ENCODE measurements at places on chromosomes 16 and 17.

DNA sequence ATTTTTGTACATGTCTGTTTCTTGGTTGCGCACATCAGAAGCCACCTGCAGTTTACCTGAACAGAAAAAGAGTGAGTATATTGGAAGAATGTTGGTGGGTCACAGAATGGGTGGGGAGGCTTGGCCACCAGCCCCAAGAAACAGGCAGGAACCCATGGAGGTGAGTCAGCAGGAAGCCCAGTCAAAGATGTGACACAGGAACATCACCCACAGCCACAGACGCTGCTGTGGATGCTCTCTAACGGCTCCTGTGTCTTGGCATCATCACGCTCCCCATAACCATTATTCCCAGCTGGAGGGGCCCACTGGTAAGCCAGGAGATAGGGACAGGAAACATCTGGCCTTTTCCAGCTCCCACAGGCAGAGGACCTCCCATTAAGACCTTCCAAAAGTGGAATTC is 94.0 kb upstream of the WSB1 start:
- no peak for DNase-seq

- no peak for DNase-seq
These were observed 12.6 kb upstream of the BAIAP2 start for GRCh38 chr17:81022344-81022676.

GRCh38 chr17:78001182-78001581 is 42.7 kb downstream of the TNRC6C start:
- DNase-seq, result no peak

DNA sequence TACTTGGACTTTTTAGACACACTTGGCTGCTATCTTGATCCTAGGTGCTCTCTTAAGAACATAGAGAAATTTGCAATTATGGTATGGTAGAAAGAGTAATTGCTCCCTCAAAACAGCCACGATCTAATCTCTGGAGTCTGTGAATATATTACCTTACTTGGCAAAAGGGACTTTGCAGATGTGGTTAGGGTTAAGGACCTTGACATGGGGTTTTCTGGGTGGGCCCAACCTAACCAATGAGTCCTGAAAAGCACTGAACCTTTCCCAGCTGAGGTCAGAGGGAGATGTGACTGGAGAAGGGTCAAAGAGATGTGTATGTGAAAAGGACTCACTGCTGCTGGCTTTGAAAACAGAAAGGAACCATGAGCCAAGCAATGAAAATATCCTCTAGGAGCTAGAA is 26.7 kb upstream of the MED13 start:
- DNase-seq, result no peak

Measured in smooth muscle cell of the brain vasculature (primary cell).